CD4-positive, alpha-beta T cell (primary cell): ENCODE measurements at places on chromosomes 13 and 19. TPM values are rescaled to one million over a fixed set of nuclear protein-coding genes. Genes with fewer than 3 reads are reported as not detected.

DNA sequence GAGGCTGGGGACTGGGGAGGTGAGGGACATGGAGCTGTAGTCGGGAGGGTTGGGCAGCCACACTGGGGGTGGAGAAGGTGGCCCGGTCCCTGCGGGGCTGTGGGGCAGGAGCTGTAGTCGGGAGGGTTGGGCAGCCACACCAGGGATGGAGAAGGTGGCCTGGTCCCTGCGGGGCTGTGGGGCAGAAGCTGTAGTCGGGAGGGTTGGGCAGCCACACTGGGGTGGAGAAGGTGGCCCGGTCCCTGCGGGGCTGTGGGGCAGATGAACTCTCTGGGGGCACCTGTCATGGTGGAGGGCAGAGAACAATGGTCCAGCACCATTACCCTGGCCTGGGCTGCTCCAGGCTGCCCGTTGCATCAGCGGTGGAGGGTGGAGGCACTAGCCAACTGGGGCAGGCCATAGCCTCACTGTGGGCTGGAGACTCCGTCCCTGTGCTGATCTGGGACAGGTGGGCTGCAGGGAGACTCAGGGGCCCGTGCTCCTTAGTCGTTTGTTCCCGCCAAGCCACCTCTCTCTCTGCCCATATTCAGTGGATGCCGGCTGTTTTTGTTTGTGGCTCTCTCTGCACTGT lies 51.4 kb downstream of the ATP11A start:
- no peaks in the 10 kb centered on the region for H3K27me3 ChIP-seq
- H3K4me1 ChIP-seq = peaks cover 9% of the 10 kb centered on the region
- H3K36me3 ChIP-seq = no peaks in the 10 kb centered on the region
- H3K27ac ChIP-seq = no peak overlapping the region
- DNase-seq = no peak

DNA sequence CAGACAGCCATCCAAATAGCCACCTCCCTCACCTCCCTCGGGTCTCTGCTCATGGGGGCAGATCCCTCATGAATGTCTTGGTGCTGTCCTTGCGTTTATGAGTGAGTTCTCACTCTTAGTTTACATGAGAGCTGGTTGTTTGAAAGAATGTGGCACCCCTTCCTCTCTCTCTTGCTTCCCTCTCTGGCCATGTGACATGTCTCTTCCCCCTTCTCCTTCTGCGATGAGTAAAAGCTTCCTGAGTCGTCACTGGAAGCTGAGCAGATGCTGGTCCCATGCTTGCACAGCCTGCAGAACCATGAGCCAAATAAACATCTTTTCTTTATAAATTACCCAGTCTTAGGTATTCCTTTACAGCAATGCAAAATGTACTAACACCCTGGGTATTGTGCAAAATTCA lies 208.7 kb downstream of the LACC1 start:
- H3K4me1 ChIP-seq = peaks cover 3% of the 10 kb centered on the region
- H3K4me3 ChIP-seq = no peak overlapping the region
- H3K27me3 ChIP-seq = no peaks in the 10 kb centered on the region
- no peaks in the 10 kb centered on the region for H3K36me3 ChIP-seq
- no peak for DNase-seq
- H3K27ac ChIP-seq = no peak overlapping the region

DNA sequence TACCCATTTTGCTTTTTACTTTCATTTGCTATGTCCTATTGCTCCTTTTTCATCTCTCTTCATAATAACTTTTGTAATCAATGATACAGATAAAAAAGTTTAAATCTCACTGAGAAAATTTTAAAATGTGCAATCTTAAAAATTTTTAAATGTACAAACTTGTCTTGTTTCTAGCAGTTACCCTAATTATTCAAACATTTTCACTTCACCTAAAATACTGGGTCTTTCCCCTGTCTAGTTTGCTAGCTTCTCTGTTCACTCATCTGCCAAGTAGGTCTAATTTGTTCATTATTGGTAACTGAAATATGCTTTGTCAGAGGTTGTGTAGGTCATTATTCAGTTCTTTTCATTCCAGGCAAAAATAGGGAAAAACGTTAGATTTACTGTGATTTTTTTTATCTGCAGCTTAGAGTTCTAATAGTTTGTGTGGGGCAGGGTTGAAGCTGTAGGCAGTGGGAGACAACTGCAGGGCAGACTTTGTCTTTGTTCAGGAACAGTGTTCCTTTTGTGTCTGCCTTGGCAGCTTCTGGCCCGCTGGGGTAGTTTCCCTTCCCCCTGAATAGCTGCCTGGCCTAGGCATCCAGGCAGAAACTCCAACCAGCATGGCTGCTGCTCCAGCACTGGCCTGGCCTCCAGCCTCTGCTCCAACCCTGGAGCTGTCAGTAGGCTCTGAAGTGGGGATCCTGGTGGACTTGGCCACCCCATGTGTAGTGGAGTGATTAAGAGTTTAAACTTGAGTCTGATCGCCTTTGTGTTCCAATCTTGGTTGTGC lies 48.5 kb downstream of the WDFY2 start:
- no peaks in the 10 kb centered on the region for H3K36me3 ChIP-seq
- no peak overlapping the region for H3K4me3 ChIP-seq
- H3K27me3 ChIP-seq = no peaks in the 10 kb centered on the region
- DNase-seq = no peak

GRCh38 chr13:112793545-112794445 lies 104.0 kb downstream of the ATP11A start:
- no peak overlapping the region for H3K4me3 ChIP-seq
- no peak overlapping the region for H3K27ac ChIP-seq
- no peaks in the 10 kb centered on the region for H3K27me3 ChIP-seq

SDHAF1 gene
- total RNA-seq = 4.3 TPM

- no peak overlapping the region for H3K27ac ChIP-seq
- peaks cover 8% of the 10 kb centered on the region for H3K4me1 ChIP-seq
- no peaks in the 10 kb centered on the region for H3K36me3 ChIP-seq
Observed at GRCh38 chr19:54607785-54608150, 14.3 kb downstream of the LILRA1 start.

DNA sequence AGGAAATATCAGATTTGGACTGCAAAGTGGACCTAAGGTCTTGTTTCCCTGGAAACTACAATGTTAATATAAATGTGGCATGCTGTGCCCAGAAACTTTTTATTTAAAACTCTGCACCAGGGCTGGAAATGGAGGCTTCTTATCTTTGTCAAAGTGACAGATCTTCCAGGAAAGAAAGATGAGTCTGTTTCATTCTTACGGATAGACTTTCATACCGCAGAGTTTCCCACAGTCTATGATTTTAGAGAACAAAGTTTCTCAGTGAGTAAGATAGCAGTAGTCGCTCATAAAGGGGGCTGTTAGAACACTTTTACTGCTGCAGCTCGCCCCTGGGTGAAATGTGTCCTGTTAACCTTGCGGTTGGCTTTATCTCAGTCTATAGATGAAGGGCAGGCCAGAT lies 6.7 kb downstream of the CLEC11A start:
- peaks cover 22% of the 10 kb centered on the region for H3K4me1 ChIP-seq
- H3K27me3 ChIP-seq = peaks cover 47% of the 10 kb centered on the region
- H3K36me3 ChIP-seq = no peaks in the 10 kb centered on the region
- H3K27ac ChIP-seq = no peak overlapping the region
- no peak overlapping the region for H3K4me3 ChIP-seq
- DNase-seq = no peak

DNA sequence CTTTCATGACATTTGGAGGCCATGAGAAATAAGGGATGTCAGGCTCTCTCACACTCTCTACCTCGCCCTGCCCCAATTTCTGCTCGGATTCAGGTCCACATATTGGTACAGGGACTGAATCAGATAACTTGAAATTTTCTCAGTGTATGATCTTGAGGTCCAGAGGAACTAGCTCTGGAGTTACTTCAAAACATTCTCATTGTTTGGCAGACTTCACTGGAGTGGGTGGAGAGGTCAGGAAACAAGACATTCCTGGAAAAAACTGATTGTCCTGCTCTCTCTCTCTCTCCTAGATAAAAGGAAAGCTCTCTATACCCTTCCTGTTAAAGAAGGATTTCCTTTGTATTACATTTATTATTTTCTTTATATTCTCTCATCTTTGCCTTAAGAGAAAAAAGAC lies 428.1 kb upstream of the DACH1 start:
- no peaks in the 10 kb centered on the region for H3K27me3 ChIP-seq
- no peak for DNase-seq
- H3K36me3 ChIP-seq = no peaks in the 10 kb centered on the region
- no peaks in the 10 kb centered on the region for H3K4me1 ChIP-seq
- no peak overlapping the region for H3K4me3 ChIP-seq
- H3K27ac ChIP-seq = no peak overlapping the region

- peaks cover 8% of the 10 kb centered on the region for H3K27me3 ChIP-seq
- no peaks in the 10 kb centered on the region for H3K36me3 ChIP-seq
- H3K27ac ChIP-seq = no peak overlapping the region
- no peaks in the 10 kb centered on the region for H3K4me1 ChIP-seq
Observed at GRCh38 chr13:43299374-43299773, 276.0 kb downstream of the DNAJC15 start.

FCGBP gene
- 19.1 TPM for total RNA-seq

DNA sequence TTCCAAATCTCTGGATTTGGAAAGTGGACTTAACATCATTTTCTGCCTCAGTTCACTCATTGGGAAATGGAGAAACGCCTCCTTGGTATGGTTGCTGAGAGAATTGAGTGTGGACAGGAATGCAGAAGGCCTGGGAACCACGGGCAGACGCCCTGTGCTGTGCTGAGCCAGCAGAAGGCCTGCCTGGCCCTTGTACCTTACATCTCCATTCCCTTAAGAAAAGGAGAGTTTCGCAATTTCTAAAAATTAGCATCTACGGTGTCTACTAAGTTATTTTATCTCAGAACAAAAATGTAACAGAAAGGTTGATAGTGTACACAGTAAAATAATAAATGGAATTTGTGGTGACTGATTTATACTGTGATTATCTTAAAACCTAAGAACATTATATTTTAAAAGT lies 78.7 kb downstream of the IPO5 start:
- no peak for DNase-seq
- no peak overlapping the region for H3K4me3 ChIP-seq
- no peaks in the 10 kb centered on the region for H3K4me1 ChIP-seq
- no peak overlapping the region for H3K27ac ChIP-seq
- H3K27me3 ChIP-seq = no peaks in the 10 kb centered on the region

R3HDM4 gene
- total RNA-seq = 309 TPM

- H3K27me3 ChIP-seq = no peaks in the 10 kb centered on the region
- H3K4me1 ChIP-seq = no peaks in the 10 kb centered on the region
- H3K4me3 ChIP-seq = no peak overlapping the region
- no peak for DNase-seq
Observed at GRCh38 chr13:52411629-52412028, 5.7 kb upstream of the THSD1 start.

- peak overlapping the region; percentile 45 for H3K27ac ChIP-seq
- peaks cover 40% of the 10 kb centered on the region for H3K36me3 ChIP-seq
- DNase-seq = no peak
- no peak overlapping the region for H3K4me3 ChIP-seq
Observed at GRCh38 chr19:49337267-49338022, 2.2 kb downstream of the CD37 start.

GRCh38 chr13:27177852-27178251 lies 6.2 kb upstream of the USP12 start:
- no peak overlapping the region for H3K4me3 ChIP-seq
- H3K27ac ChIP-seq = no peak overlapping the region
- no peaks in the 10 kb centered on the region for H3K36me3 ChIP-seq
- DNase-seq = no peak
- peaks cover 5% of the 10 kb centered on the region for H3K4me1 ChIP-seq

DNA sequence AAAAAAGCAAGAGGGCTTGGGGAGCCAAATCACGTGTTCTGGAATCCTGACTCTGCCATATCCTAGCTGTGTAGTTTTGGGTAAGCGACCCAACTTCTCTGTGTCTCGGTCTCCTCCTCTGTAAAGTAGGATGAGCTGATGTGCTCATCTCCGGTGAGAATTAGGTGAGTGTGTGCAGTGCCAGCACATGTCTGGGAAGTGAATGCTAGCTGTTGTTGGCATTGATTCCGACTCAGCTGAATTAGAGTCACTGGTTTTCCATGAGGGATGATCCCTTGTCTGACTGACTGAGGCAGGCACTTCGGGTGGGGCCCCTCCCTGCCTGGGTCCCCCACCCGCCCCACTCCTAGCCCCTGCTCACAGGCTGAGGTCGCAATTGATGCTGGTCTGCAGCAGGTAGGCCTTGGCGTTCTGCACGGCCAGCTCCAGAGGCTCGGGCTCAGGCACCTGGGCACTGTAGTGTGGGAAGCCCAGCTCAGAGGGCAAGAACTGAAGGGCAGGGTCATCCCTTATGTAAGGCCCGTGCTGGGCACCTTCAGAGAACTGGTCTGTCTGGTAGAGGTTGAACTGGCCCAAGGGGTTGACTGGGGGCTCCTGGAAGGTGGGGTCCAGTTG lies 835 bp downstream of the RSPH6A start:
- peaks cover 7% of the 10 kb centered on the region for H3K27me3 ChIP-seq
- peaks cover 3% of the 10 kb centered on the region for H3K36me3 ChIP-seq
- H3K4me1 ChIP-seq = peaks cover 27% of the 10 kb centered on the region
- DNase-seq = no peak
- no peak overlapping the region for H3K4me3 ChIP-seq
- no peak overlapping the region for H3K27ac ChIP-seq

PBX4 gene
- 50.1 TPM for total RNA-seq

GRCh38 chr19:35320065-35320713 lies 8.8 kb upstream of the CD22 start:
- no peaks in the 10 kb centered on the region for H3K36me3 ChIP-seq
- no peak for DNase-seq
- H3K4me1 ChIP-seq = peaks cover 13% of the 10 kb centered on the region
- H3K27ac ChIP-seq = no peak overlapping the region

- H3K36me3 ChIP-seq = peaks cover 44% of the 10 kb centered on the region
- no peaks in the 10 kb centered on the region for H3K27me3 ChIP-seq
- peaks cover 32% of the 10 kb centered on the region for H3K4me1 ChIP-seq
- no peak for DNase-seq
- H3K4me3 ChIP-seq = no peak overlapping the region
Observed at GRCh38 chr13:99264051-99264450, 5.9 kb upstream of the GPR18 start.
